Esophagus muscularis mucosa (tissue), 4 donors: ENCODE measurements at places on chromosomes 6 and 20.

DNA sequence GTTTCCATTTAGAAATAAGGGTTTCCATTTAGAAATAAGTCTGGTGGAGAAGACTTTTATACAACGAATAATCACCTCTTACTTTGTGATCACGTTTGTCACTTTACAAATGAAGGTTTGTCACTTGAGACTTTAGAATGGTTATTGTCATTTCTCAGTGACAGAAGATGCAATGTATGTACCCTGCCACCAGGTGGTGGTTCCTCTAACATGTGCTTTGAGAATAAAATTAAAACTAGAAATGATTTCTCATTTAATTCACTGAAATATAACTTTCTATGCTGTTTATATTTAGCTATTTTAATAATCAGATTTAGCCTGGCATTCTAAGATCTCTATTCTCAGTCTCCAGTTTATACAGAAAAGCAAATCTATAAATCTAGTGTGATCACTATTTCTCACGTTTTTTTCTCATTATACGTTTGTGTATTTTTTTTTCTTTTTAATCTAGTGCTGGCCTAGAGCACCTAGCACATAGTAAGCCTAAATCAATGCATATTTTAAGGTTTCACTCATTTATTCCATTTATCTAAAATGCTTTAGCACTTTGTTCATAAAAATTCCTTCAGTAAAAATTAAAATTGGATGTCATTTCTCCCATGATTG lies 57.4 kb upstream of the TFAP2D start:
- DNase-seq = no peak

- no peak for DNase-seq
These were observed 52.8 kb downstream of the MYB start for GRCh38 chr6:135233686-135234491.

GRCh38 chr6:100084316-100084990 lies 90.4 kb upstream of the MCHR2 start:
- DNase-seq = no peak

GRCh38 chr6:30144811-30145210 lies 8.9 kb downstream of the TRIM40 start:
- no peak for DNase-seq

DNA sequence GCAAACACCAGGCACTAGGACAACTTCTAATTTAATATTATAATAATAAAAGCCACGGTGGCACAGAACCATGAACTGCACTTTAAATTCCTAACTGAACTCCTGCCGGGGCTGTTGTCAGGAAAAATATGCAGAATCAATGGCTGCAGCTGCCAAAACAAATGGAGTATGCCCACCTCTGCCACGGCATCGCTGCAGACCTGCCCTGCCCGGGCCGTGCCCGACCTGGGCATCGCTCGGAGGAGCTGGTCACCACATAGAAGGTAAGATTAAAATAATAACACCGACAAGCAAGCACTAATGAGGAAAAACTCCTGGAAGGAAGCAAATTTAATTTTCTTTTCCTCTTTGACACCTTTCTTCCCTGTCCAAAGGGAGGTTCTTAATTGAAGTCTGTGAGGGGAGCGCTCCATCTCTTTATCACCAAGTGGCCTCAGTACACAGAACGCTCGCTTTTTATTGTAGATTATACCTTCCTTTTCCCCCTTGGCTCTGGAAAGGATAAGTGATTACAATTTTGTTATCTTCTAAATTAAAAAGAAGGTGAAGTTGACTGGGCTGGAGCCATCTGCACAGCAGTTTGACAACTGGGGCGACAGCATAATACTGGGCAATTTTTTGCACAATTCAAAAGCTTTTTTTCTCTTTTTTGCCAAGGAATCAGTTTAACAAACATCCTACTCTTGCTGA lies 351.3 kb downstream of the ZFAND3 start:
- no peak for DNase-seq

GRCh38 chr6:154232013-154232910 lies 124.3 kb downstream of the IPCEF1 start:
- no peak for DNase-seq

- DNase-seq = no peak
These were observed 124.2 kb upstream of the FAM83B start for GRCh38 chr6:54722328-54722727.

DNA sequence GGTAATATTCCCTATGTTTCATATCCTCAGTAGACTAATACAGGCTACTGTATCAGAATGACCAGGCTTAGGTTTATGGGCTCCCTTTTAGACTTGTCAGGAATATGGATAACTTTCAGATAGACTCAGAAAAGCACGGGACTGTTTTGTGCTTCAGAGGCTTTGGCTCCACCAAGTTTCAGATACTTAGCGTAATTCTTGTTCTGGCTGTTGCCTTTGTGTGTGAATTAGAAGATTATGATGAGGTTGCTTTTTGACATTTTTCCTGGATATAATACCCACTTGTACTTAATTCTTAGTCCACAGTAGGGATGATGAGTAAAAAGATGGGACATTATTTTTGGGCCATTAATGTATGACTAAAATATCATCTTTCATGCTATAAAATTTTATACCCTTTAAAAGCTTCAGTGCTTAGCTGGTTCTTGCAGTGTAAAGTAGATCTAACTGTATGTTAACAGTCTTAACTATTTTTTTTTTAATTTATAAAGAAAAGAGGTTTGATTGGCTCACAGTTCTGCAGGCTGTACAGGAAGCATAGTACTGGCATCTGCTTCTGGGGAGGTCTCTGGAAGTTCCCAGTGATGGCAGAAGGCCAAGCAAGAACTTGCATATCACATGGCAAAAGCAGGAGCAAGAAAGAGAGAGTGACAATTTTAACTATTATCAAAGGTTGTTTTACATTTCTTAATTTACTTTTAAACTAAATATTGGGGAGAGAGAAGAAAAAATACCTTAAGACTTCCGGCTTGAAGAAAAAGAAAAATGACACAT lies 120.7 kb downstream of the ZFAND3 start:
- DNase-seq = no peak

DNA sequence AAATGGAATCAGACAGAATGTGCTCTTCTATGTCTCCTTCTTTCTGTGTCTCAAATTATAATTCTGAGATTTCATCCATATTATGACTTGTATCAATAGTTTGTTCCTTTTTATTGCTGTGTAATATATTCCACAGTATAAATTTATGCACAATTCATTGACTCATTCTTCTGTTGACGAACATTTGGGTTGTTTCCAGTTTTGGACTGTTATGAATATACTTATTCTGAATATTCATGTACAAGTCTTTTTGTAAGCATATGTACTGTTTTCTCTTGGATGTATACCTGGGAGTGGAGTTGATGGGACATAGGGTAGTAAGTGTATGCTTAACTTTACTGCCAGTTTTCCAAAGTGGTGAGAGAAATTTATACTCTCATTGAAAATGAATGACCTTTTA lies 28.1 kb upstream of the TRAF3IP2 start:
- DNase-seq = no peak

DNA sequence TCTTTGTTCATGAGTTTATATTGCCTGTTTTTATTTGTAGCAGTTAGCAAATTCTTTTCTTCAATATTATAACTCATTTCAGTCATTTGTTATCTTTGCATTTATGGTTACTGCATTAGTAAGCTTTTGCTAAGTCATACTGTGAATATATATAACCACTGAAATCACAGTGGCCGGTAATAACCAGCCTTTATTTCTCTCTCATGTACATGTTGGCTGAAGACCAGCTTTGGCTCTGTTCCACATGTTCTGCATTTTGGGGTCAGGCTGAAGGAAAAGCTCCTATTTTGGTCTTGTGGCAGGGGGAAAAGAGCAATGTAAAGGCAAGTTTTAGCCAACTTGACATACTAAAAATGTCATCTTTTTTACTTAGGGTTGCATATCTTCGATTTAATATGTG lies 276.3 kb downstream of the BCKDHB start:
- no peak for DNase-seq

DNA sequence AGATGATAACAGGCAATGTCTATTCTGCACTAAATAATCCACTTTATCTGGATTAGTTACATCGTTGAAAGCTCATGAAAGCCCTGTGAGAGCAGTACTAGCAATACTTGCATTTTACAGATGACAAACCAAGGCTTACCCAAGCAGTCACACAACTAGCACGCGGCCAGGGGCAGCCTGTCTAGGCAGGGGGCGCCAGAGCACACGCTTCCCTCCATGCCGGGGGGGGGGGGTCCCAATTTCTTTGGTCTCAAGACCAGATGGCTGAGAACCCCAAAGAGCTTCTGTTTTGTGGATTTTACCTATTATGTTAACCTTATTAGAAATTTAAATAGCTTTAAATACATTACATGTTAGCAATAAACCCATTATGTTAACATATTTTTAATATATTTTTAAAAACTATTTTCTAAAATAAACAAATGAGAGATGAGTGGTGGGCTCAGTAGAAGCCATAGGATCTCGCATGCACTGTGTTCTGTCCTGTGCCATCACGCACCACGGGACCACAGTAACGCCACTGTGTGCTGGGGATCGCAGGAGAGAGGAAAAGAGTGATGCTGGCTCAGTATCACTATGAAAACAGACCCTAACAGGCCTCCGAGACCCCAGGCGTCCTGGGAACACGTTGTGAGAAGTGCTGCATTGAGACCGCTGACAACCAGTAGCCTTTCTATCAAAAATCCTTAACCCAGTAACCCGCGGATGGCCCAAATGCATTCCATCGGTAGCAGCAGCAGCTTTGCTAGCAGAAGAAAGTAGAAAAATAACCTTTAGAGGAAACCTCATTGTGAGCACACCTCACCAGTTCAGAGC lies 5.3 kb upstream of the PRR18 start:
- peak; percentile 77 for DNase-seq

GRCh38 chr6:116624036-116624805 lies 7.9 kb downstream of the RSPH4A start:
- no peak for DNase-seq

DNA sequence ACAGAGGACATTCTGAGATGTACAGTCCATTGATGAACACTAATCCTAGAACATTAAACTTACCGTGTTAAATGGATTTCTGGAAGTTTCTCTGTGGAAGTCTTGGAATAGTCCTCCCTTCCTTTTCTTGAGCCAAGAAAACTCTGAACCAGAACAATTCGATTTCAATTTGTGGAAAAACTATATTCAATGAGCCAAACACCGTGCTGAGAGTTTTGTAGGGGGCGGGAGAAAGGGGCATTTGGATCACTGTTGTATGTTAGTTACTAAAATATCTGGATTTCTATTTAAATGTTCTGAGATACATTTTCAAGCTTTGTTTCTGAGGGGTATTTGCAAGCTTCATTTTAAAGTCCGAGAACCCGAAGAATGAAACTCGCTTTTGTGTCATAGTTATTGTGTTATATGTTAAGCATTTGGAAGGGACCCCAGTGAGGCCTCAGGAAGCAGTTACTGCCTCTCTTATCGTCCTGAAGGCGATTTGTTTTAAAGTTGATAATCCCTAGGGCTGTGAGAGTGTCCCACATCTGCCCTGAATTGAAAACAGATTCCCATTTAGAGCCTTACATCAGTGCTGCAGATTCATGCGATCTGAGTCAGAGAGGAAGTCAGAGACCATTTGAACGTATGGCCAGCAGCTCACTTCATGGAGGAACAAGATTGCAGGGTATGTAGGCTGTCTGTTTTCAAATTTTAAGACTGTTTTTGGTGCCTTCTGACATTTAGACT lies 70.8 kb upstream of the SASH1 start:
- DNase-seq = no peak

- DNase-seq = no peak
These were observed 280.6 kb downstream of the FARS2 start for GRCh38 chr6:5541751-5542432.

GRCh38 chr6:24272148-24272547 lies 85.7 kb downstream of the DCDC2 start:
- no peak for DNase-seq

DNA sequence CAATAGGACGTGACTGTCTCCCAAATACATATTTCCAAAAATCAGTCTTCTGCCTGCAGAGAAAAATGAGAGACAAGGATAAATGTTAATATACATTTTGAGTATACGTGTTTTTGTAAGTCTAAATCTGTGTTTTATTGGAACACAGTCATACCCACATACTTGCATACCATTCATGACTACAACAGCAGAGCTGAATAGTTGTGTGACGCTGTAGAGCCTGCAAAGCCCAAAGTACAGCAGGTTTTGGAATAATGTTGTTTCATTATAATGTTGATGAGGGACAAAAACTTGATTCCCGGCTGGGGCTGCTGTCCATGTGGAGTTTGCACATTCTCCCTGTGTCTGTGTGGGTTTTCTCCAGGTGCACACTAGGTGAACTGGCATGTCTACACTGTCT lies 23.8 kb upstream of the FBXO9 start:
- DNase-seq = no peak

DNA sequence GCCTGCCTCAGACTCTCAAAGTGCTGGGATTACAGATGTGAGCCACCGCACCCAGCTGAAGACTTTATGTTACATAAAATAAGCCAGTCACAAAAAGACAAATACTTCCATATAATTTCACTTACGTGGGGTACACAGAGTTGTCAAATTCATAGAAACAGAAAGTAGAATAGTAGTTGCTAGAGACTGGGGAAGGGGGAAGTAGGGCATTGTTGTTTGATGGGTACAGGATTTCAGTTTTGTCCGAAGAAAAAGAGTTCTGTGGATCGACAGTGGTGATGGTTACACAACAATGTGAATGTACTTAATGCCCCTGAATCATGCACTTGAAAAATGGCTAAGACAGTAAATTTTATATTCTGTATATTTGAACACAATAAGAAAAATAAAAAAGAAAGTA lies 41.6 kb upstream of the ANKEF1 start:
- no peak for DNase-seq

DNA sequence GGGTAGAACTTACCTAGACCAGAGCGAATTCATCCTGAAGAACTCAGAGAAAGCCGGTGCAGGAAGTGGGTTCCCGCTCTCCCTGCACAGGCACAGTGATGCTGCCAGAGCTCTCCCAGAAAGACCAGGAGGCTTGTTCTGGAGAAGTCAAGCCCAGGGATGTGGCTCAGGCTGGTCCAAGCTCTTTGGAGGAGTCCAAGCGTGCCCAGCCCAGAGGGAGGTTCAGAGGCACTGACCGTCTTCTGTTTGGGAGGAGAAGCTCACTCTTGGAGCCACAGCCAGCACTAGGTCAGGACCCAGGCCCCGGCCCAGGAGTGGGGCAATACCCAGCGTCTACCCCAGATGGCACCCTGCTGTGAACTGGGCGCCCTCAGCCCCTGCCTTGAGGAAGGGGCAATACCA lies 1.5 kb upstream of the PMEPA1 start:
- no peak for DNase-seq

DNA sequence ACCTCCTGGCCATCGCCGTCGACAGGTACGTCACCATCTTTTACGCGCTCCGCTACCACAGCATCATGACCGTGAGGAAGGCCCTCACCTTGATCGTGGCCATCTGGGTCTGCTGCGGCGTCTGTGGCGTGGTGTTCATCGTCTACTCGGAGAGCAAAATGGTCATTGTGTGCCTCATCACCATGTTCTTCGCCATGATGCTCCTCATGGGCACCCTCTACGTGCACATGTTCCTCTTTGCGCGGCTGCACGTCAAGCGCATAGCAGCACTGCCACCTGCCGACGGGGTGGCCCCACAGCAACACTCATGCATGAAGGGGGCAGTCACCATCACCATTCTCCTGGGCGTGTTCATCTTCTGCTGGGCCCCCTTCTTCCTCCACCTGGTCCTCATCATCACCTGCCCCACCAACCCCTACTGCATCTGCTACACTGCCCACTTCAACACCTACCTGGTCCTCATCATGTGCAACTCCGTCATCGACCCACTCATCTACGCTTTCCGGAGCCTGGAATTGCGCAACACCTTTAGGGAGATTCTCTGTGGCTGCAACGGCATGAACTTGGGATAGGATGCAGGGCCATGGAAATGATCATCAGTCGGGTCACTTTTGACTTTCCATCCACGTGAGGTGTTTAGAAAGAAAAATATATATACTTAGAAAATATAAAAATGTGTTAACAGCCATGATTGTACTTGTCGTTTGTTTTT lies 868 bp downstream of the MC3R start:
- DNase-seq = no peak
